ENCODE measurements at places on chromosomes 2 and 18.

DNA sequence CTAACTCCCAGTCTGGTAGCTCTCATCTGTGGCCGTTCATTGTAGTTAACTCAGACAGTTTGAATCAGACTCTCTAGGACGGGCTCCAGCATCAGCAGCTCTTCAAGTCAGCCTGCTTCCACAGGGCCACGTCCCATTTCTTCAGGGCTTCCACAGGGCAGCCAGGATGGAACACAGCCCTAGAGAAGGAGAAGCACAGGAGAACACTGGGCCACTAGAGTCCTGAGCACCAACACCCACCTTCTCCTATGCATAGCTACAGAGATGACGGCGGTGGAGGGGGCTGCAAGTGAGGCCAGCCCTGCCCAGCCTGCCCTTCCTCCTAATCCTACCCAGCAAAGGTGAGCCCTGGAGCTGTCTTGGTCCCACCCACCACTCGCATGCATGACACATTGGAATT lies 10.2 kb upstream of the TEX261 start:
- DNase-seq, result no peak

DNA sequence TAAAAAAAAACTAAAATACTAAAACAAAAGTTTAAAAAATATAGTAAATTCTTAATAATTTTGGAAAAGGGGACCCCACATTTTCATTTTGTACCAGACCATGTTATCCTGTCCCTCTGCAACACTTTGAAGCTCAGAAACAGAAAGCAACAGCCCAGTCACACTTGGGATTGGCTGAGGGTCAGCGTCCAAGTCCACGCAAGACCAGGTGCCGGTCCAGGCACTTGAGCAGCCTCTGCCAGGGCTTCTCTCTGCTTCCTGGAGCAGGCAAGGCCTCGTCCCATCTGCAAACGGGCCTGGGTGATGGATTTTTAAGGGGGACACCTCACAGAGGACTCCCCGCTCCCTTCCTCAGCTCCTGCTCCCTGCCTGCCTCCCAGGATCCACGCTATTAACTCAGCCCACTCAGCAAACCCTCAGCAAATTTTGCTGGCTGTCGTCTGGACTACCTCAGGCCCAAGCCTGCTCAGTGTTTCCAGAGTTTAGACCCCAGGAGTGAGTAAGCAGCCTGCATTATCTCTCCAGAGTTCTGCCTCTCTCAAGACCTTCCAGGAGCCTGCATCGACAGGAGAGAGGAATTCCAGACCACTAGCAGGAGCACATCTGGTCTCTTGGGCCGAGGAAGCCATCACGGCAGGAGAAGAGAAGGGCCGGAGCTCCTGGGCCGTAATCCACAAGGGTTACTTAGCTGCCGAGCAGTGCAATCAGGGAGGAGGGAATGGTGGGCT lies 88.7 kb upstream of the STPG4 start:
- no peak for DNase-seq

- DNase-seq, result no peak
Observed at GRCh38 chr2:133871545-133872209, 303.4 kb upstream of the NCKAP5 start.

DNA sequence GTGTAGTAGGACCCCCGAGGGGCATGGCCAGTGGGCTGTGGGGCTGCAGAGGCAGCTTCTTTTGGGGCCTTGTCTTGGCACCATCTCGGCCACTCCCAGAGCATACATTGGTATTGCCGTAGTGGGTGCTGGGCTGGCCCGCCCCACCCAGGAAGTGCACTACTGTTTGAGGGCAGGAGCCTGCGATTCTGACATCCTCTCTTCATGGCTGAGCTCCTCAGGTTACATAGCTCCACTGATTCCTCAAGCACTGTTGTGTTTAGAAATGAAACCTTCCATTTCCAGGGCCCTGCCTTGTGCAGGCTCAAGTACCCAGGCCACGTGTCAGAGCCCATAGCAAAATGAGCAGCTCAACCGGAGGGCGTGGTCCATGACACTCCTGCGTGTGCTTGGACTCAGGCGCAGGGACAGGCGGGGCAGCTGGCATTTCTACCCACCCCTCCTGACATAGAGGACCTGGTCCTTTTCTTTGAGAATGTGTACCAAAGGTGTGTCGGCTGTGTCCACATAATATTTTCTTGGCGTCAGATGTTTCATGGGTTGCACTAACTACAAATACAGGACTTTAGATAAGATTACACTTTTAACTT lies 67.9 kb downstream of the DGKD start:
- peak; percentile 2 for DNase-seq

GRCh38 chr2:135948642-135949355 lies 36.6 kb downstream of the DARS1 start:
- no peak for DNase-seq

DNA sequence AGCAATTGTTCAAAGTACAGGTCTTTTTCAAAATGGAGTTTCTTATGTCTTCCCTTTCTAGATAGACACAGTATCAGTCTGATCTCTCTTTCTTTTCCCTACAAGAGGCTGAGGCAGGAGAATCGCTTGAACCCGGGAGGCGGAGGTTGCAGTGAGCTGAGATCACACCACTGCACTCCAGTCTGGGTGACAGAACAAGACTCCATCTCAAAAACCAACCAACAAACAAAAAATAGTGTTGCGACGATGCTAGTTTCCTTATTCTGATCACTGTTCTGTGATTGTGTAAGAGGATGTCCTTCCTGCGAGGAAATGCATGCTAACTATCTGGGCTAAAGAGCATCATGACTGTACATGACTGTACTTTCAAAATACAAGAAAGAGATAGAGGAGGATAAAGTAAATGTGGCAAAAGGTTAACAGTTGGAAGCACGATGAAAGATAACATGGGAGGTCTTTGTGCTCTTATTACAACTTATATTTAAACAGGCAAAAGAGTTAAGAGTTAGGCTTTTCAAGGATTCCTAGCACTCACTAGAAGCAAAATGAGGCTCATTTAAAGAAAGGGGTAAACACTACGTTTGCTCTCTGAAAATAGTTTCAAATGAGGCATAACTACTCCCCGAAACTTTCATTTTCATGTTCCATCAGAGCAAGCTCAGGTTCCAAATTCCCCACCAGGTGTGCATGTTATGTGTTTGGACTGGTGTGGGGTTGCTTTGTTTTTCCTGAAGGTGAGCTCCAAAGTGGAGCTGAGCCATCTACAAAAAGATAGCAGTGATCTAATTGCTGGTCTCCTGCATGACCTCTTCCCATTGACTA lies 23.8 kb downstream of the SOWAHC start:
- no peak for DNase-seq

DNA sequence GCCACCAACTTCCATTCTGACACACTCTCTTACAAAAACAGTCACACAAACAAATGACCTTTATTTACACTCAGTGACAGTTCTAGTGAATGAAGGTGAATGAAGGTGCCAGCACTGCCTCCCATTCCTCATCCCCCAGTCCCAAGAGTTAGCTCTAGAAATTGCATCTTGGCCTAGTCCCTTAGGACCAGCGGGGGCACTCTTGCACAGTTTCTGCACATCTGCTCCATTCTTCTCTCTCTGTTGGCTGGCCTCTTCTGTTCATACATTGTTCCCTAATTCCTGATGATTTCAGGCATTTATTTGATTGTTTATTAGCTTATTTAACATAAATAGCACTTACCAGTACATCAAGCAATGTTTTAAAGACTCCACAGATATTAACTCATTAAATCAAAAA lies 30.9 kb downstream of the GAREM1 start:
- DNase-seq, result peak; percentile 51

- no peak for DNase-seq
Observed at GRCh38 chr2:166090346-166090745, 37.5 kb downstream of the SCN1A start.

GRCh38 chr2:142937347-142937746 lies 59.9 kb downstream of the KYNU start:
- no peak for DNase-seq

GRCh38 chr2:42110641-42111322 lies 58.4 kb upstream of the EML4 start:
- DNase-seq, result no peak

- DNase-seq, result peak; percentile 32
Observed at GRCh38 chr2:73225513-73226360, 7.3 kb downstream of the PRADC1 start.

DNA sequence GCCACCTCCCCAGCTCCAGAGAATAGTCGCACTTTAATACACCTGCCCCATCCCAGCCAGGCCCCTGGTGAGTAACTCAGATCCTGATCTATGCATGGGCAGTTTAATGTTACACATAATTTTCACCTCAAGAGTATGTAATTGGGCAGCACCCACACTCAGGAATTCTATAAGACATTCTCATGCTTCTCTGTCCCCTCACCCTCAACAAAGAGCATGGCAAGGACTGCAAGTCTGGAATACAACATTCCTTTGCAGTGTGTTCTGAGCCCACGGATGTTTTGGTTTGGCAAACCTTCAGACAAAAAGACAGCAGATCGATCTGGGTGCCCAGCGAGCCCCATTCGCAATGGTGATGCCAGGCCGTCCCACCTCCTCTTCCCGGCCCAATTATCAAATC lies 4.9 kb upstream of the SLC14A1 start:
- DNase-seq, result no peak

GRCh38 chr2:183014005-183014404 lies 24.3 kb downstream of the NCKAP1 start:
- DNase-seq, result no peak

GRCh38 chr2:202102425-202103000 lies 29.5 kb downstream of the KIAA2012 start:
- DNase-seq, result no peak

Measured in dorsolateral prefrontal cortex (tissue), 122 donors.